Stimulated activated CD4-positive, alpha-beta T cell treated with anti-CD3 and anti-CD28 coated beads, Interleukin-15, amount 100 ng/mL, for 1 hour (primary cell): ENCODE measurements at places on chromosomes 16 and 17.
A peak's percentile ranks its signal among the peaks of the same experiment; 100 is the strongest.

GRCh38 chr17:1192911-1193699 lies 13.3 kb upstream of the ABR start:
- DNase-seq: no peak

DNA sequence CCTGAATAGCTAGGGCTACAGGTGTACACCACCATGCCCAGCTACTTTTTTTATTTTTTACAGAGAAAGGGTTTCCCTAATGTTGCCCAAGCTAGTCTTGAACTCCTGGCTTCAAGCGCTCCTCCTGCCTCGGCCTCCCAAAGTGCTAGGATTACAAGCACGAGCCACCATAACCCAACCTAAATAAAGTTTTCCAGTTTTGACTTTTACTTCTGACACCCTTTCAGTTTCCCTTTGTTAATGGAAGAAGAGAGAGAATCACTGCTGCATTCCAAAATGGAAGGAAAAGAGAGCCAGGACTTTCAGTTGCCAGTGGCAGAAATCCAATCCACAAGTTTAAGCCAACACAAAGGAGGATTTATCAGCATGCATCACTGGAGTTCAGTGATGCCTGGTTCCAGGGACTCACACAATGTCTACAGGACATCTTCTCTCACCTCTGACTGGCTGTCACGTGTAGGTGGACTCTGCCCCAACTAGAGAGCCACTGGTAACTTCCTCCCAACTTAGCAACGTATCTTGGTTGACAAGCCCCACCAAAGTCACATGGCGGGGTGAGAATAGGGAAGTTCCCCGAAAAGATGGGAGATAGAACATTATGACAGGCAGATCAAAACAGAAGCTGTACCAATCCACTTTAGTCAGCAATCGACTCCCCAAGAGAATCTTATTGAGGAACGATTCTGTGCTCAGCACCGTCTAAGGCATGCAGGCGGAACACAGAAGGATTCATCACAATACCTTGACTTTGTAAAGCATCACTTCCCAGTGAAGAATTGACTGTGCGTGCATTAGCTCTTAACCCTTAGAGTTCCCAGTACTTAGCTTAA lies 46.5 kb downstream of the GAS7 start:
- no peak for DNase-seq

DNA sequence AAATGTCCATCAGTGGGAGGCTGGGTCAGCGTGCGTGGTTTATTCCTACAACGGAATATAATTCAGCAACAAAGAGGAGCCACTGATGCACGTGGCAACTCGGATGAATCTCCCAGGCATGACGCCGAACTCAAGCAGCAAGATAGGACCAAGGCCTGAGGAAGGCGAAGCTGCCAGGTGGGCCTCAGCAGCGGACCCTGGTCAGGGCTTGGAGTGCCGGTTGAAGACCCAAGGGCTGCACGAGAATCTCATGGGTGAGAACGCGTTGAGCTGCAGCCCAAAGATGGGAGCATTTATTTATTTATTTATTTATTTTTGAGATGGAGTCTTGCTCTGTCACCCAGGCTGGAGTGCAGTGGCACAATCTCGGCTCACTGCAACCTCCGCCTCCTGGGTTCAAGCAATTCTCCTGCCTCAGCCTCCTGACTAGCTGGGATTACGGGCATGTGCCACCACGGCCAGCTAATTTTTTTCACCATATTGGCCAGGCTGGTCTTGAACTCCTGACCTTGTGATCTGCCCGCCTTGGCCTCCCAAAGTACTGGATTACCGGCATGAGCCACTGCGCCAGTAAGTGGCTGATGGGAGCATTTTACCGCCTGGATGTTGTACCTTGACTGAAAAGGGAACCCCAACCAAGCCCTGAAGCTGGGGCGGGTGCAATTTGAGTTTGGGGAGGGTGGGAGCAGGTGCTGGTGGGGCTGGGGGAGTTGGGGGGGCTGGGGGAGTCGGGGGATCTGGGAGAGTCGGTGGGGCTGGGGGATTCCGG lies 18.1 kb upstream of the BAHCC1 start:
- DNase-seq: no peak

GRCh38 chr17:36931697-36932382 lies 5.4 kb upstream of the LHX1 start:
- no peak for DNase-seq

- DNase-seq: no peak
Measured at GRCh38 chr17:1623057-1623630, 5.5 kb downstream of the SLC43A2 start.

- no peak for DNase-seq
Measured at GRCh38 chr16:84687715-84688114, 12.1 kb upstream of the USP10 start.

DNA sequence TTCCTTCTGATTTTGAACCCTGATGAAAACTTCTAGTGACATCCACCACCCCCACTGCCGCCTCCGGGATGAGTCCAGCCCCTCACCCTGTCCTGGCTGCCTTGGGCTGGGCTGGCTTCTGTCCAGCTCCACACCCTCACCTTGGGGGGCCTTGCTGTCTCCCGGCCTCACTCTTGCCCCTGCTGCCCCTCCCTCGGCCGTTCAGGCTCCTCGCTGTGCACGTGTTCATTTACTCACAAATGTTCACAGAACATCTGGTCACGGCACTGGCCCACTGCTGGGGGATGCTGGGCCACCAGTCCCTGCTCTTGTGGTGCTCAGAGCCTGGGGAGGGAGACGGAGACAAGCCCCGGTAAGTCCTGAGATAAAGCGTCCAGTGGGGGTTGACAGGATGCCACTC lies 40.6 kb downstream of the PRMT7 start:
- no peak for DNase-seq

- peak; percentile 5 for DNase-seq
Measured at GRCh38 chr16:81567987-81568748, 123.6 kb downstream of the CMIP start.

GRCh38 chr17:28948873-28949184 lies 2.5 kb downstream of the PHF12 start:
- no peak for DNase-seq

DNA sequence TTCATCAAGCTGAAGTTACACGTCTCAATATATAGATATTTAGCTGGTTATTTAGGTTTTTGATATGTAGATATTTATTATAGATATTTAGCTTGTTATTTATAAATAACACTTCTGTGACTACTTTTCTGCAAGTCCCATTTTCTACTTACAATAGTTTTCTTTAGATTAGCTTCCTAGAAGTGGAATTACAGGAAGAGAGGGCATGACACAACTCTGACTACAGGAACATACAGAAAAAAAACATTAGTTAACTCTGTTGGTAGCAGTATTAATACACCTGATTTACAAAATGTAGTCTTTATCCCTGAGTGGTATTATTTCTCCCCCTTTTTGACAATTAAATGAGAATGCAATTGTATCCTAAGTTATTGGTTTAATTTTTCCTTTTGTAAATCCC lies 21.2 kb upstream of the CCL1 start:
- DNase-seq: no peak

DNA sequence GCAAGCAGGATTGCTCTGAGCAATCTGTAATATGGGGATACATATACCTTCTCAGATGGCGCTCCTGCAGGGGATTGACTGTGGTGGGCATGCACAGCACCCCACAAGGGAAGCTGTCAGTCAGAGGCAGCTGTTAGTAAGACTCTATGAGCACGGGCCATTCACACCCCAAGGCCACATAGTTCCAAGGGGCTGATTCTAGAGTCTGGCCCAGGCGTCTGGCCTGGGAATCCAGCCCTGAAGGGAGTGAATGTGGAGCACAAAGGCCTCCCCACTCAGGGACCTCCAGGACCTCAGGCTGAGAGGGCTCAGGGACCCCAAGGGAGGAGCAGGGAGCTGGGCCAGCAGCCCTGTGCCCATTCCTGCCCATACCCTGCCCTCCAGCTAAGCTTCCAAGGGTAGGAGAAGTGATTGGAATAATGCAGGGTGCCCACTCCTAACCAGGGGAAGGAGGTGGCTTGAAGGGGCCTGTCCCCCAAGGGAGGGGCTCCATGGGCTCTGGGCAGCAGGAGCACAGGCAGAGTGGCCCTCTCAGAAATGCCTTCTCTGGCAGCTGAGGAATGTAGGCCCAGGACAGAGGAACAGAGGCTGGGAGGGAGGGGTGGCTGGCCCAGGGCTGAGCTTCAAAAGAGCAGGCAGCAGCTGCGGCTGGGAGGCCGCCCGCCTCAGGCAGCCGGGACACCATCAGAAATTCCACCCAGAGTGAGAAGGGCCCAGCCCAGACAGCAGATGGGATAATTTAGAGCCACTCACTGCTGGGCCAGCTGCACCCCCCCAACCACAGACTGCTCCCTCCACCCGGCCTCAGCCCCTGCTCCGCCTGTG lies 48.9 kb upstream of the MRPS23 start:
- no peak for DNase-seq

DNA sequence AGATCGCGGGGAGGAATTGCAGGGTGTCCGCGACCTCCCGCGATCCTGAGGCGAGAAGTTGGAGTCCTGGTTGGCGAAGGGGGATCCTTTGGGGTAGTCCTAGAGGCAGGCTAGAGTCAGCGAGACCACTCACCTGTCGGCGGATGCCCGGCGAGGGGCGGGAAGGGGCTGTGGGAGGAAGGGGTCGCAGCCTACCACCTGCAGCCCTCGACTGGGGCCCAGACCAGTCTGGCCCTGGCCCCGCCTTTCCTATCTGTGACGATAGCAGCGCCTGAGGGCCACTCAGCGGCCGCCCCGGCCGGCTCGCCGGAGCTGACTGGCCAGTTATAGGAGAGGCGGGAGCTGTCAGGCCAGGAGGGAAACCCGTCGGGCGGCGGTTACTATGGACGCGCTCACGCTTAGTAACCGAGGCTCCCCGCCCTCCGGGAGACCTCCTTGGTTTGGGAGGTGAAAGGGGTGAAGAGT lies at the start of gene TEKT3:
Gene TEKT3 (minus strand): TSS at position 213 of the 465 bp plus-strand sequence. CDS start 10,012 bp downstream, outside the sequence.
- DNase-seq: no peak

GRCh38 chr16:16076423-16076813 lies 127.0 kb downstream of the ABCC1 start:
- DNase-seq: no peak

DNA sequence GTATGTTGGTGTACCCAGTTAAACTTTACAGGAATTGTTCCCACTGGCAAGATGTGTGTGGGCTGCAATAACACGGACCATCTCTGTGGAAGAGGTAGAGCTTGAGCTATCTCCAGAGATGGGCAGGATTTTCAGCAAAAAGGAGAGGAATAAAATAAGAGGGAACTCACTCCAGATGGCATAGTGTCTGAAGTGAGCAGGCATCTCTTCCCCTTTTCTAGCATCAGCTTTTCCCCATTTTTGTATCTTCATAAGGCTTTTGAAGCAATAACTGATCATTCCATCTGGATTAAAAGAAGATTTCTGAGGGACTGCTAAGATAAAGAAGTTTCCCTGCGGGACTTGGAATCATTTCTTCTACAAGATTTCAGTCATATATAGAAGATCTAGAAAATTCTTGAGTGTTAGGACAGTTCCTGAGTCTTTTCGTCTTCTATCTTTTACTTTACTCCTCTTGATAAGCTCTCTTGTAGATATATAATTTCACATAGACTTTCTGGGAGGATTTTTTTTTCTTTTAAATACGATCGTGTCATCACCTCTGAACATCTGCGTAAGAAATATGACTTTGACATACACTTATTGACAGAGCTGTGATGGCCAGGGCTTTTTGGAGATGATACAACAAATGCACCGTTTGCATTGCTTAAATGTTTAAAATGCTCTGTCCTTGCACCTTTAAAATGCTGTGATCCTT lies 2.1 kb downstream of the CPD start:
- no peak for DNase-seq

GRCh38 chr16:54454616-54455015 lies 168.0 kb upstream of the IRX3 start:
- no peak for DNase-seq

DNA sequence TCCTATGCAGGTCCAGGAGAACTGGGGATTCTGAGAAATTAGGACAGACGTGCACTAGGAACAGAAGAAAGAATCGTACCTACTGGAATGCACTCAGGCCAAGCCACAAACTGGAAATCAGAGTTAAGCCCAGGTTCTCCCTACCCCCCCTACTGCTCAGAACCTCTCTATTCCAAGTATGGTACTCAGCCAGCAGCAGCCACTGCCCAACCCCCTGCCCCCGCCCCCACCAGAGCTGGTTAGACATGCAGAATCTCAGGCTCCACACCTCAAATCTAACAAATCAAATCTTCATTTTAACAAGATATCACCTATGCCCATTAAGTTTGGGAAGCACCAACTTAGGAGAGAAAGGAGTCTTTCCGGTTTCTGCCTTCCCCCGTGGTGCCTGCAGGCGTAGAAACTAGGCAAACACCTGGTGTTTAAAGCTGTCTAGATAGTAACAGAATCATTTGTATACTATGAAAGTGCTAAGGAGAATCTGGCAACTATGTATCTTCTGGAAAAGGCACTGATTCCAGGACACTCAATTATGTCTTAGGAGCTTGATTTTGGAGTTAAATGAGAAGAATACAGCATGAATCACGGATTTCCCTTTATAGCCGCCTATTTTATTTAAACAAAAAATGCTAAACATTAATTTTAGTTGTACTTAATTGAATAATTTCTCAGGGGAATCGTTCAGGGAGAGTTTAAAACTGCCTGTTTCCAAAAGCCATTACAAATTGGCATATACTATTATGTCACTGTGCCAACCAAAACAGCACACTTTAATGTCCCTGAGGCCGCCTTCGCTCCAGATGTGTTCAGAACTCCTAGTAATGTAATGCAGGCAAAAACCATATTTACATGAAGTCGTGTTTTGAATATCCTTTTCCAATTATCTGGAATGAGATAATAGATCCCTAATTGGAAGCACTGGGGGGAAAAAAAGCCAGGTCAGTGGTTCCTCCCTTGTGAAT lies 166.5 kb downstream of the STX8 start:
- no peak for DNase-seq

DNA sequence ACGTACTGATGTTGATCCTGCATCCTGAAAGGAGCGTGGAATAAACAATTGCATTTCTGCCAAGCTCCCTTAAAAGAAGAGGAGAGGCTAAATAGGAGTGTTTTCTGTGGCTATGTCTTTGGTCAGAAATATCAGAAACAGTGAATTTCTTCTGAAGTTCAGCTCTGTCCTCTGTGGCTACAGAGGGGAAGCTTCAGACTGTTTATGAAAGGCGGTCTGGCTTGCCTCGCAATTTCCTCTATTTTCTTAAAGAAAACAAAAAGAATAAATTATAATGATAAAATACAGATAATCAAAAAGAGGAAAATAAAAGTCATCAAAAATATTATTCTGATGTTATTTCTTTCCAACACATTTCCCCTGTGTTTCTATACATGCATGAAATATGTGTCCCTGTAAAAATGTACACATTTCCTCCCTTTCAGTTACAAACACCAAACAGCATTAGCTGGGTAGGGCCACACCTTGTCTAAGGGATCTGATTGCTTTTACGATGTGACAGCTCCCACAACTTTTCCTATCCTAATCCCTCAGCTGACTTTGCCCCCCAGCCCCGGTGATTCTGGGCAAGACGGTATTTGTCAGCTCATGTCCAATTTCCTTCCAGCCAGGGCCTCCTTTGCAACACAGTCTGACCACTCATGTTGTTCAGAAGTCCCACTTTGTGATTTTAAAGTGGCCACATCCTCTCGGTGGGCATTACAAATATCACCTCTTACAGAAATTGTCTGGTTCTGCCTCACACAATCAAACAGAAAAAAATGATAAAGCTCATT lies 439.0 kb downstream of the HS3ST3B1 start:
- DNase-seq: no peak
